ENCODE measurements at places on chromosomes 12 and 14.

GRCh38 chr14:93940437-93940836 lies 13.3 kb downstream of the FAM181A start:
- DNase-seq: no peak

GRCh38 chr14:70043001-70043400 lies 145.8 kb downstream of the SLC8A3 start:
- no peak for DNase-seq

- DNase-seq: no peak
These were observed 1.0 kb downstream of the SMARCD1 start for GRCh38 chr12:50086148-50086547.

DNA sequence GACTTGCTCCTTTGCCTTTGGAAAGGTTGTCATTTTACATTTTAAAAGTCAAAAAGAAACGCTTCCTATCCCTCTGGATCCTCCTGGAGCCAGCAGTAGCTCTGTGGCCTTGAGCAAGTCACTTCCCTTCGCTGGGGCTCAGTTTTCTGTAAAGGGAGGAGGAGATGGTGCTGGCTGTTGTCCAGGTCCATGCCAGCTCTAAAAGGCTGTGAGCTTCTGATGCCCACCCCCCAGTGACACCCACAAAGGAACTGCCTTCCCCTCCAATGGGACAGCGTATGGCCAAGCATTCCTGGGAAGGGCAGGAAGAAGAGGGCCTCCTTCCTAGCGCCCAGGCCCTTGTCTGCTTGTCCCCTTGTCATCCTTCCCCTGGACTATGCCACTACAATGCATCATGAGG lies 81.5 kb downstream of the NTF3 start:
- DNase-seq: no peak

GRCh38 chr14:89221109-89221810 lies 195.8 kb downstream of the FOXN3 start:
- peak; percentile 77 for DNase-seq

Measured in fibroblast of skin of right biceps (primary cell).